ENCODE measurements at places on chromosomes 1 and 21.

- DNase-seq: no peak
These were observed 130.1 kb upstream of the MAP1LC3C start for GRCh38 chr1:242128951-242129502.

- DNase-seq: no peak
These were observed 1.3 kb downstream of the NOS1AP start for GRCh38 chr1:162070825-162071224.

- DNase-seq: peak; percentile 79
These were observed 23.4 kb upstream of the RNF187 start for GRCh38 chr1:228463559-228464455.

GRCh38 chr21:41976611-41977010 is 22.8 kb upstream of the C2CD2 start:
- DNase-seq: no peak

DNA sequence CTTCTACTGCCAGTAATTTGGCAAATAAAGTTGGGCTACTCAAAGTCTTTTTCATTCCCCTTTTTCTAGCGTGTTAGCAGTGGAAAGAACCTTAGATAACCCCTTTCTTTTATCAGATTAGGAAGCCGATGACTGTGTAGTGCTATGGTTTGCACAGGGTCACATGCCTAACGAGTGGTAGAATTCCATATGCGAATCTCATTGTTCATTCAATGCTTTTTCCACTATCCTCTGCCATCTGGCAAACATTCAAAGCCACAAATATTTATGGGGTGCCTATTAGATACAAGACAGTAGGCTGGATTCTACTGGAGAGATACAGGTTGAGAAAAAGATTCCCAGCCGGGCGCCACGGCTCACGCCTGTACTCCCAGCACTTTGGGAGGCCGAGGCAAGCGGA is 14.9 kb upstream of the IER5 start:
- DNase-seq: no peak

- no peak for DNase-seq
These were observed 4.8 kb downstream of the S1PR1 start for GRCh38 chr1:101241485-101242225.

DNA sequence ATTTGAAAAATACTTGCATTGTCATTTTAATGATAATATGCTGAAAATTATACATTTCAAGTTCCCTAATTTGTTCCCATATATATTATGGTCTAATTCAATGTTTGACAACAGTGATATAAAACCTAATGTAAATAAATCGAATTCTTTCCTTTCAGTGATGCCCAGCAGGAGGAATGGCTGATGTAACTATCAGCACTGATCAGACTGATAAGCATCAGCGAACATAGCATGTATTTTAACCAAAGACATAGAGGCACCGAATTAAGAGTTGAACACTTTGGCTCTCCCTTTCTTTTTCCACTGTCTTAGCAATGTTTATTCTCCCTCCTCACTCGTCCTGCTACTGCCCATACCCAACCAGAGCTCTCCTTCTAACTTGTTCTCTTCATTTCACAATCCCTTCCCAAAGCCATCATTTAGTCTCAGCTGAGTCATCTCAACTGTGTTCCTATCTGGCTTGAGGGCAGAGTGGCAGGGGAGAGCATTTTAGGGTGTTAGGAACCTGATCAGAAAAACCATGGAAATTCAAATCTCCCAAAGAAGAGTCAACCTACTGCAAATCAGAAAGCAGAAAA is 58.8 kb upstream of the C1orf115 start:
- no peak for DNase-seq

DNA sequence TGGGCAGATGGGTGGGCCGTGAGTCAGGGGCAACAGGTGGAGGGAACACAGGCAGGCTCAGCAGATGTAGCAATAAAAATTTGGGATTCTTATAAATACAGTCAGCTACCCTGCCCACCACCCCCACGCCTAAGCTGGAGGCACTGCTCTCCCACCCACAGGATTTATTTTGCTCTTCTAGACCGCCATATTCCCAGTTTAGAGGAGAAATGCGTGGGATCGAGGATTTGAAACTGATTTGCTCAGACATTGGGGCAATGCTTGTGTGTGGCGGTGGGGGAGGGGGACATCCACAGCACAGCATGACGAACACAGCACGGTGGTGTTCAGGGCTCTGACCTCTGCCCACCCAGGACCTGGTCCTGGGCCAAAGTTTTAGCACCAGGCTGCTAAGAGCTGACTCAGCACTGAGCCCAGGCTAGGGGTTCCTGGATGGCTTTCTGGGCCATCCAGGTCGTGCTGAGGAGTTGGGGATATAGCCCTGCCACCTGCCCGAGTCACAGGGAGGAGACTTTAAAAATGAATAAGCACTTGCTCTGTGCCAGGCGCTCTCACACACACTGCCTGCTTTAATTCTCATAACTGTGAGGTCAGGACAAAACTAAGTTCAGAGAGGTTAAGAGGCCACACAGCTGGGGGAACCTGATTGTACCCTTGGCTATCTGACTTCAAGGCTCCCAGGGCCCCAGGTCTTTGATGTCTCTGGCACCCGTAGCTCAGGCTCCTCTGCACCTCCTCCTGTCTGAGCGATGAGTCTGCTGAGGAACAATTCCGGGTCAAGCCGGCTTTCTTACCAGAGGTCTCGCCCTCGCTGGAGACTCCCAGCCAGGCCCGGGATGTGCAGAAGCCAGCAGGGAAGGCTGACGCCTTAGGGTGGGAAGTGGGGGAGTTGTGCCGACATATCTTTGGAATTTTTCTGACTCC is 29.4 kb upstream of the CSF1 start:
- no peak for DNase-seq

DNA sequence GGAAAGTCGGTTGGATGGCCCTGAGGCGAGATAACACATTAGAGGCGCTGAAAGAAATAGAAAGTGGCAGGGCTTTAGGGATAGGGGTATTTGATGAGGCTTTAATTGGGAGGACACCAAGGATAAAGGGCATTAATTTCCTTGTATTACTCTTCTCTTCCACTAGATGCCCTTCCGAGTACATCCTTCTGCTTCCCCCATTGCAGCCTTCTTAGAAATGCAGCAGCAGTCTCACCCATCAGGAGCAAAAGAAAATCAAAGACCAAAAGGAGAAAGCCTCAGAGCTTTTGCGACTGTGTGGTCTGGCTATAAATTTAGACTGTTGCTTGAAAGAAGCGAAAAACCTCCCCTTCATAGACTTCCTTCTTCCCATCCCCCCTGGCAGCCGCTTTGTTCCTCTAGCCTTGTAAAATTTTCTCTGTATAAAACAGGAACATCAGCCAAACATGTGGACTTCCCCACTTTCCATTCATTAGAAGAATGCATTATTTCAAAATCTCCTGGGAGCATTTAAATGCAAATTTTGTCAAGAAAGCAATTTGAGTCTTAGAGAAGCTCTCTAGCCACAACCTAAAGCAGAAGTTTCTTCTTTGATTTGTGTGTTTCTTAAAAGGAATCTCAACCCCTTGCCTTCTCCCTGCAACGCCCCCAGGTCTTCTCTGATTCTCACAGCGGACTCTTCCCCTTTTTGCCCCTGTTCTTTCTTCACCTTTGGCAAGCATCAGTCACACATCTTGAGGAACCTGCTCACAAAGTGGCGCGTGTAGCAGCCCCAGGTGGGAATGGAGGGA is 76.6 kb downstream of the NDUFS5 start:
- peak; percentile 29 for DNase-seq

DNA sequence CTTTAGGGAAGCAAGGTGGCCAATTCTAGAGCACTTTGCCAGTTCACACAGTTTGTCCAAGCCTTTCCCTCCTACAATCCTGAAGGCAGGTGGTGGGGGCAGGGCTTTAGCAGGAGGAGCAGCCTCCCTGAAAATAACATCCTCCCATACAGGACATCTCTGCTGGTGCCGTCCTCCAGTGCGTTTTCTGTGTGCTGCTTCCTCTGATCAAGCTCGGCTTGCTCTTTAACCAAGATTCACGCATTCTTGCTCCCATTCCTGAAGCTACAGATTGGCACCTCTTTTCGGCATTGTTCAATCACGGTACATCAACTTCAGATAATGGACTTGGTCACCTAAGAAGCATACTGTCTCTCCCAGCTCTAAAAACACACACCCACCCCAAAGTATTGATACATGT is 7.5 kb upstream of the DPT start:
- DNase-seq: no peak

GRCh38 chr1:1090424-1091343 is 16.6 kb upstream of the RNF223 start:
- DNase-seq: no peak

DNA sequence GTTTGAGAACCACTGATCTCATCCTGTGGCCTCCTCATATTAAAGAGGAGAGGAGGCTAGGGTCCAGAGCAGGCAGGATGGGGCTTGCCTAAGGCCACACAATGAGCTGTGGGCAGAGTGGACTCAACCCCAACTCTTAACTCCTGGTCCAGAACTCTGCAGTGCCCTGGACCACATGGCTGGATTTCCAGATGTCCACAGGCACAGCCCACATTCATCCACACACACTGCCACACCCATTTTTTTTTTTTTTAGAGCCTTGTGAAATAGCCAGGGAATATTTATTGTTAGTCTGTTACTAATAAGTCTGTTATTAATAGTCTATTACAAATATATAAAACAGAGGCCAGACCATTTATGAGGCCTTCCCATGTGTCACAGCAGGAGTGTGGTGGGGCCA is 192.2 kb downstream of the TRABD2B start:
- DNase-seq: no peak

DNA sequence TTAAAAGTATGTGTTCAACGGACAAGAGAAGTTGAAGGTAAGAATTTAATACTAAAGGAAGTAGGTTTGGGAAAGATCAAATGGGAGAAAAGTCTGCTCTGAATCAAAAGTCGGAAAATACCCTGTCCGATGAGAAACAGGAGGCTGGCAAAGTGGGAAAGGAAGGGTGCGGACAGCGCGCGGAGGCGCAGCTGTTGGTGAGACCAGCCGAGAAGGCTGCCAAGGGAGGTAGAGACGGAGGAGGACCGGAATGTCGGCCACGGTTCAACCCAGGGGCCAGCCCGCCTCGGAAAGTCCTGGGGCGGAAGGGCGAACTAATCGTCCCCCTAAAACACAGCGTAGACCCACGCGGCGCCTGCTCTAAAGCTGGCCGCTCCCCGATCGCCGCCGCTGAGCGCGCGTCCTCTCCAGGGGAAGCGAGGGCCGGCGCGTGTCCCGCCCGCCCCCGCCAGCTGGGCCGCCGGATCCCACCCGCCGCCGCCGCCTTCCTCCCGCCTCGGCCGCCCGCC is 639 bp upstream of the SPATA1 start:
- DNase-seq: no peak

DNA sequence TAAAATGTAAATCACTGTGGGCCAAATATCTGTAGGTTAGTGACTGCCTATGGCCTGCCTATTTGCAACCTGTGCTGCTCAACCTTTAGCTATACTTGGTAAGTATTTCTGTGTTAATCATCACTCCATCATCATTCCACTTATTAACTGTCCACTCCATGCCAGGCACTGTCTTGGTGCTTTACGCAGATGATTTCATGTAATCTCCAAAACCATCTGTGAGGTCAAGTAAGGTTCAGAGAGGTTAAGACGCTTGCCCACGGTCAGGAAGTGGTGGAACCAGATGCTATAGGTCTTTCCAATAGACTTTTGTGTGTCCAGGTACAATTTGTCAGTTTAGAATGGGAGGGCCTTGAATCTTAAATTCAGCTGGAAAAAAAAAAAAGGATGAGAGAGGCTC is 10.8 kb upstream of the PHACTR4 start:
- DNase-seq: no peak

GRCh38 chr1:201966171-201966570 is 10.9 kb downstream of the TIMM17A start:
- DNase-seq: no peak

DNA sequence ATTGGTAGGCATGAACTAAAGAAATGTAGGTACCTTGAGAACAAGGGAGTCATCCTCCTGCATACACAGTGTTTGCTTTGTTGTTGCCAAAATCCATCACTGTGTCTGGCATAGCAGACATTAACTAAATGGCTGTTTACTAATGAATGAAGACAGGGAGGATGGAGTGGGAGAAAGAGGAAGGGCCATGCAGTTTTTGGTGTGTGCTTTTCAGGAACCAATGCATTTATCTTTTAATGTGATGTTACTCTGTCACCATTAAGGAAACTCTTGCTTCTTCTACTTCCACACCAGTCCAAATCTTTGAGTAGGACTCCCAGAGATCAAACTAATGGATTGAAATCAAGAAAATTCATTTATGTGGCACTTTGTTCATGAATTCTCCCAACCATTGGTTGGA is 55.6 kb upstream of the DUSP10 start:
- DNase-seq: no peak

- no peak for DNase-seq
These were observed 46.6 kb upstream of the RAB4A start for GRCh38 chr1:229224308-229224707.

- no peak for DNase-seq
These were observed 660.6 kb upstream of the ADGRL4 start for GRCh38 chr1:79667166-79667565.

DNA sequence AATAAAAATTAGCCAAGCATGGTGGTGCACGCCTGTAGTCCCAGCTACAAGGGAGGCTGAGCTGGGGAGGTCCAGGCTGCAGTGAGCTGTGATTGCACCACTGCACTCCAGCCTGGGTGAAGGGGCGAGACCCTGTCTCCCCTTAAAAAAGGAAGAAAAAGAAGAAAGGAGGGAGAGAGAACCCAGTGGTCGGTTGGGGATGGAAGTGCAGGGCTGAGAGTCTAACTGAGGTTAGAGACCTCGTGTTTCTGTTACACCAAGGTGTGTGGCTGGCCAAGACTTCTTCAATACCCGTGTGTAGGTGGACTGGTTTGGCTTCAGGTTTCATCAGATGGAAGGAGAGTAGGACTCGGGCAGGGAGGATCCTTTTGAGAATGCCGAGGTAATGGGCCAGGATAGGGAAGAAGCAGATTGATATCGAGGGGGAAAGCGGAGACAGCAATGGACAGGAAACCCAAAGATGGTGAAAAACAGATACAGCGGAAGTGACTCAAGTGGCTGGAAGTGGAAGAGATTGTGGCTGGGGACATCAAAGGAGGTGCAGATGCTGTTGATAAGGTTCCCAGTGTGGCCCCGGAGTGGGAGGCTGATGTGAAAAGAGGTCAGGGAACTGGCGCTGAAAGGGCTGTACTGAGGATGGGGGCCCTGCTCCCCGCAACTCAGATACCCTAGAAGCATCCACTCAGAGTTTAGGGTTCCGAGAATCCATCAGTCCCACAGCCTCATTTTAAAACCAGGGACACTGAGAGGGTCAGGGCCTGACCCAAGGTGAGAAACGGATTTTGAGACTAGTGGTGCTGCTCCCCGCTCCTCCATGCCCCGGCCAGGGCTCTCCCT is 681 bp upstream of the UBXN10 start:
- DNase-seq: peak; percentile 69

- peak; percentile 10 for DNase-seq
These were observed 766 bp downstream of the AGO4 start for GRCh38 chr1:35808450-35809113.

DNA sequence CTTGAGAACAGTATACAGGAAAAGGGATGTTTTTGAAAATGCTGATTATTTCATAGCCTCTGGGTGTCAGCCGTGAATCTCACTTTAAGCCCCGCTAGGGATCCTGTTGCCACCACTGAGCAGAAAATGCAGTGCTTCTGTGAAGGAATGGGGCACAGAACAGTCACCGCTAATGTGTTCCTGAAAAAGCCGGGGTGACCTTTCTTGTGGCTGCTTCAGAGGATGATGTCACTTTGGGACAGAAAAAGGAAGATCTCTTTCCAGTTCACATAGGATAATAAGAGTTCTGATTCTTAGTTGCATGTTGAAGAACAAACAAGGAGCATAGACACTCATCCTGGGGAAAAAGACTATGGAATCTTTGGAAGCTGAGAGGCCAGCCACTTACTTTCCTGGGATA is 349.6 kb downstream of the DISC1 start:
- DNase-seq: no peak
